Activated T-helper 1 cell treated with anti-CD3 and anti-CD28 coated beads, Interleukin-2, amount 50 U/mL, for 16 hours (primary cell): ENCODE measurements at places on chromosomes 13 and 19.

DNA sequence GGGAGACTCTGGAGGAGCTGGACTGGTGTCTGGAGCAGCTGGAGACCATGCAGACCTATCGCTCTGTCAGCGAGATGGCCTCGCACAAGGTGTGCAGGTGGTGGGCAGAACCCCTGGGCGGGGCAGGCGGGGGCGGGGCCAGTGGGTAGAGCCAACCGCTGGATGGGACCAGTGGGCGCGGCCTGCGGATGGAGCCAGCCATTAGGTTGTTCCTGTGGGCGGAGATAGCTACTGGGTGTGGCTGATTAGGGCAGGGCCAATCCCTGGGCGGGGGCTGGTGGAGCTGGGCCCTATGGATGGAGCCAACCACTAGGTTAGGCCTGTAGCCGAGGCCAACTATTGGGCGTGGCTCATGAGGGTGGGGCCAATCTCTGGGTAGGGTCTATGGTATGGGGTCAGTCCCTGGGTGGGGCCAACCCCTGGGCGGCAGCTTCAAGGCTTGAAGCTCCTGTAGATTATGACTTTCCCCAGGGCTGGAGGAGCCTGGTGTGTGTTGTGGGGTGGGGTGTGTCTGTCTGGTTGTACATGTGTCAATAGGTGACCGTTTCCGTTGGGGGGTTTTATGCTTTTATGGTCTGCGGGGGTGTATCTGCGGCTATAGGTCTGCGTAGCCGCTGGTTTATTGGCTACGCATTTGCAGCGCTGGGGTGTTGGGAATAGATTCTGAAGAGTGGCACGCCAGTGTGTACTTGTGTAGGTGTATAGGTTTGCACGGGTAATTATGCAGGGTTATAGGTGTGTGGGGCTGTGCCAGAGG, 30.7 kb downstream of the PDE4A start:
- DNase-seq, result no peak

DNA sequence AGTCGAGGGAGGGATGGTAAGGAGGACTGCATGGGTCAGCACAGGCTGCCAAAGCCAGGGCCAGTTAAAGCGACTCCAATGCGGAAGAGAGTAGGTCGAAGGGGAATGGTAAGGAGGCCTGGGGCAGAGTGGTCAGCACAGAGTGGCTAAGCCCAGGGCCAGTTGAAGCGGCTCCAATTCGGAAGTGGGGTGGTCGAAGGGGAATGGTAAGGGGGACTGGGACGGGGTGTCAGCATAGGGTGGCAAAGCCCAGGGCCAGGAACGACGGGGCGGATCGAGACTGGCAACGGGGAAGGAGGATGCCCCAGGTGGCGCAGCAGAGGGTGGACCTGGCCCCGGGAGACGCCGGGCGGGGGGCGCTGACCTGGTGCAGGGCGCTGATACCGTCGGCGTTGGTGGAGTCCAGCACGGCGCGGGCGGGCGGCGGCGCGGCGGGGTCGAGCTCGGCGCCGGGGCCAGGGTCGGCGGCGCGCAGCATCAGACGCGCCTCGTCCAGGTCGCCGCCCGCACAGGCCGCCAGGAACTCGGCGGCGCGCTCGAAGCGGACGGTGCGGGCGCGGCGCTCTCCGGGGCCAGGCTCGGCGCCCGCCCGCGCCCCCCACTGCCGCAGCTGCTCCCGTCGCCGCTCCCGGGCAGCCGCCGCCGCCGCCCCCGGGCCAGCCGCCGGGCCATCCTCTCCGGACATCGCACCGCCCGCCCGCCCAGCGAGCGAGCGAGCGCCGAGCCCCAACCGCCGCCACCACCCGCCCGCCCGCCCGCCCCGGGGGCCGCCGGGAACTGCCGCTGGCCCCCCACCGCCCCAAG, at the start of gene PPP1R12C:
Gene PPP1R12C, minus strand, starts transcription at position 779 of the 804 bp plus-strand sequence. Its CDS starts 94 bp downstream, at position 685.
- no peak for DNase-seq

- DNase-seq, result no peak
Measured at GRCh38 chr13:107348471-107348870, 780.5 kb upstream of the ARGLU1 start.

DNA sequence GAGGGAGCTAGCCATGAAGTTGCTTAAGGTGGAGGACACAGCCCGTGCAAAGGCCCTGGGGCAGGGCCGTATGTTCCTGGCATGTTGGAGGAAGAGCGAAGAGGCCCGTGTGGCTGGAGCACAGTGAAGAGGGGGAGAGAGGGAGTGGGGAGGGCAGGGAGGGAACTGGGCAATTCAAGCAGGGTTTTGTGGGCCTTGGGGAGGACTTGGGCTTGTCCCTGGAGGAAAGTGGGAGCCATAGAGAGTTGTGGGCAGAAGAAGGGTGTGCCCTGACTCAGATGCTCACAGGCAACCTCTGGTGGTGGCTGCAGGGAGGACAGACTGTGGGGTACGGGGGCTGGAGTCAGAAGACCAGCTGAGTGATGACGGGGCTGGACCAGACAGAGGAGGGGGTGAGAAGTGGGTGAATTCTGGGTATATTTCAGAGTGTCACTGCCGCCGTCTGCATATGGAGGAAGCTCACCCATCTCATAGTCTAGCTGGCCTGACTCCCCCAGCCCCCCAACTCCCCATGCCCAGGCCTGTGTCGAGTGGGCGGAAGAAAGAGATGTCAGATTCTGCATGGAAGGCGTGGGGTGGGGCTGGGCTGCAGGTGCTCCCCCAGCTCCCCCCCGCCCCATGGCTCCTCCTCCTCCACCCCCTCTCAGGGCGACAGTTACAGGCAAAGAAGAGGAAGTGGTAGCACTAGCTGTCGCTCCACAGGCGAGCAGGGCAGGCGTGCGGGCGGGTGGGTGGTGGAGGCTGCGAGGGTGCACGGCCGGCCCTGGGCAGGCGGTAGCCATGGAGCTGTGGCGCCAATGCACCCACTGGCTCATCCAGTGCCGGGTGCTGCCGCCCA, at the start of gene VAV1:
Gene VAV1, plus strand, starts transcription at position 681 of the 838 bp plus-strand sequence. Its CDS starts 100 bp downstream, at position 781.
- peak; percentile 55 for DNase-seq

- DNase-seq, result no peak
Measured at GRCh38 chr13:26988059-26988769, 183.4 kb downstream of the USP12 start.

DNA sequence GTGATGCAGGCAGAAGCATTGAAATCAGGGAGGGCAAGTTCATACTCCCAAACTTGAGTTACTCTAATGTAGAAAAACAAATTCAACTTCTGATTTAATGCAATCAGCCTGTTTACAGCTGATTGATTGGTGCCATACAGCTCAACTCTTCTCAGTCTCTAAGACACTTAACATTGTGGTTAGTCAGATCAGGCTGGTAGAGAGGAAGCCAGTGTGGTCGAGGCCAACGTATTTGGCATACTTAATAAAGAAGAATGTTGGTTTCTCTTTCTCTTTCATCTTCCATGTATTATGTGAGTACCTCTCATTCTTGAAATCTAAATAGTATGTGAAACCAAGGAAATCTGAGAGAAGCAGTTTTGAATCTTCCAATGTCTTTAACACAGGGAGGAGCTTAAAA, 255.0 kb upstream of the SLITRK1 start:
- DNase-seq, result no peak

- DNase-seq, result no peak
Measured at GRCh38 chr13:40813667-40814454, 24.4 kb downstream of the SLC25A15 start.

GRCh38 chr13:41823476-41823875, 137.4 kb downstream of the VWA8 start:
- DNase-seq, result no peak

DNA sequence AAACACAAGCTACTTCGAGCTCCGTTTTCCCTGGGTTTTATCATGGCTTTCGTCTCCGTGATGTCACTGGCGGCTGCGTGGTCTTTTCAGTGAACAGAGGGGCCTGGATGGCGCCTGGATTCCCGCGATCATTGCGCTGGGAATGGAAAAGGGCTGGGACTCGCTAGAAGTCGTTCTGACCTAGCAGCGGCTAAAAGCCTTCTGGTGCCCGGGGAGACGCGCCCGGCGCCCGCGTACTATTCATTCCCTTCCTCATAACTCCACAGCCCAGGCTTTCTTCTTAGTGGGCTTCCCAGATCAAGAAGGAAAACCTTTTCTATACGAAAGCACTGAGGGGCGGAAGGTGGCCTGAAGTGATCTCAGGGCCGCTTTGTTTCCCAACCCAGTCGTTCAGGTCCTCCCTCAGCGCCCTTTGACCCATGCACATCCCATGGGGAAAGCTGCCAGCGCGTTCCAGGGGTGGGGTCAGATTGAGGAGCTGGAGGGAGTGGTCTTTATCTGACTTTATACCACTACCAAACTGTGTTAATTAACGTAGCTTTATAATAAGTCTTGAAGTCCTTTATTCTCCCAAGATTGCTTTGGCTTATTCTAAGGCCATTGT, 96.6 kb downstream of the ELF1 start:
- no peak for DNase-seq
